ENCODE measurements at places on chromosomes 5 and 9. TPM values are rescaled to one million over a fixed set of nuclear protein-coding genes. Genes with fewer than 3 reads are reported as not detected.

- H3K27me3 ChIP-seq = no peaks in the 10 kb centered on the region
- H3K36me3 ChIP-seq = no peaks in the 10 kb centered on the region
- no peak for DNase-seq
- H3K4me1 ChIP-seq = no peaks in the 10 kb centered on the region
- H3K4me3 ChIP-seq = no peak overlapping the region
Measured at GRCh38 chr9:18073002-18073401, 401.0 kb upstream of the ADAMTSL1 start.

The PCDHGA9 gene
- 0.55 TPM for total RNA-seq

DNA sequence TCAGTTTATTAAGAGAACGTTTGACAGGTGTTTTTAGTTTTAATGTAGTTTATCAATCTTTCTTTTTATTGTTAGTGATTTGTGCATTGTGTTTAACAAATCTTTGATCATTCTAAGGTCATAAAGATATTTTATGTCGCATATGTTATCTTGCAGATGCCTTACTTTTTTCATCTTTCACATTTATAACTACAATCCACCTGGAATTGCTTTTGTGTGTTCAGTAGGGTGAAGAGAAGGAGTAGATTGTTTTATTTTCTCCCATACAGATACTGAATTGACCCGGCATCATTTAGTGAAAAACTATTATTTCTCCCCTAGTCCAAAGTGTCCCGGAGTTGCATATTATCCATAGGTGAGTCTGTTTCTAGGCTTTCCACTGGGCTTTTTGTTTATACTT, 179.4 kb upstream of the RGMB start:
- H3K4me3 ChIP-seq = no peak overlapping the region
- DNase-seq = no peak
- no peaks in the 10 kb centered on the region for H3K36me3 ChIP-seq

- no peak for DNase-seq
- no peaks in the 10 kb centered on the region for H3K27me3 ChIP-seq
- no peaks in the 10 kb centered on the region for H3K36me3 ChIP-seq
Measured at GRCh38 chr5:137304226-137304874, 194.8 kb downstream of the SPOCK1 start.

The SLC35A4 gene
- total RNA-seq = 65.8 TPM

The MED7 gene
- total RNA-seq = 24.7 TPM

Measured in SJSA1 (cell line).